ENCODE measurements at places on chromosomes 7 and 10.

DNA sequence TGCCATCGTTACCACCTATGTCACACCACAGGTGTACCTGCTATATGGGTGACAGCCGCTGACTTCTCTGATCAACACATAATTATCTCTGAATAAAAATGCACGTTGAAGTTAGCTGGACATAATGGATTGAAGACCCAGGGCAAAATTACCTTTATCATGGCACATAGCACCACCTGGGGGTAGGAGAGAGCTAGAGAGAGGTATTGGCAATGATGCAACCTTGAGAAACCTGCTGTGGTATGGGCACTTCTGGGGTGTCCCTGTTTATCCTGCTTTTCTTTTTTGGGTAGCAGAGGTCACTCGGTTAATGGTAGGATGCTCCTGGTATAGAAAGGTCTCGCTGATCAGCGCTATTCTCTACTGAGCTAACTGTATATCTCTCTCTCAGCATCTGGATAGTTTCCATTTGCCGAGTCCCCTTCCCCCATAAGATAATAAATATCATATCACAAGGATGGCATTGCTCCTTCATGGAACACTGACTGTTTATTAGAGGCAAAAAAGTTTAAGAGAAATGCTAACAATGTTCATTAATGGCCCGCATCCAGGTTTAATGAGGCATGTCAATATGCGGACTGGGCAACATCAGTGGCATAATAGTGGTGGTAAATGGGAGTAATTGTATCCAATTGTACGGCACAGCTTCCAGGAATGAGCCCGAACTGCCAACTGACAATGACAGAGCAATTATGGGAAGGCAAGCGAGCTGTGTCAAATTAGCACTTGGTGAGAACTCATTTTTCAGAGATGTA is 323.1 kb downstream of the TFEC start:
- DNase-seq, result peak; percentile 16

- DNase-seq, result peak; percentile 91
Observed at GRCh38 chr7:16841681-16842080, 36.9 kb upstream of the AGR2 start.

DNA sequence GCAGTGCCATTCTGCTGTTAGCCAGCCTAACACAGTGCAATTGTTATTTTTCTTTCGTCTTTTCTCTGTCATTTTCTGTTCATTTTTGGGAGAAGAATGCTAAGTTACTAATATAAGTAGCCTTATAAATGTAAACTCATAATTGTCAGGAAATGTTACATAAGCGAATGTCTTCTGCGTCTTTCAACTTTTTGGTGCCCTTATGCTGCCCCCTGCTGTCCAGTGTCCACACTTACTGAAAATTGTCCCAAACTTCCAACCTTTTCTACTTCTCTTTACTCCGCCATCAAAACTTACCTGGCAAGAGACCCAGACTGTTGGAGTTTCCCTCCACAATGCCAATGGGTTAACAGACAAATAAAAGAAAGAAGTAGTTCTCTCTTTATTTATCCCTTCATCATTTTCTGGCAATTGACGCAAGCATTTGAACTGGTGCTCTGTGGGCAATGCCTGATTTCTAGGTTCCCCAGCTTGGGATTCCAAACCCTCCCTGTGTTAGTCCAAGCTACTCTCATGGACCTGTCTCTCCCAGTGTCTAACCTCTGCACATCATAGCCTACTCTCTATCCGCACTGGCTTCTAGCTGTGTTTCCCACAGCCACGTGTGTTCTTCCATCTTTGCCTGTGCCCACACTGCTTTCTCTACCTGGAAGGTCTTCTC is 21.0 kb upstream of the EPC1 start:
- peak; percentile 63 for DNase-seq

DNA sequence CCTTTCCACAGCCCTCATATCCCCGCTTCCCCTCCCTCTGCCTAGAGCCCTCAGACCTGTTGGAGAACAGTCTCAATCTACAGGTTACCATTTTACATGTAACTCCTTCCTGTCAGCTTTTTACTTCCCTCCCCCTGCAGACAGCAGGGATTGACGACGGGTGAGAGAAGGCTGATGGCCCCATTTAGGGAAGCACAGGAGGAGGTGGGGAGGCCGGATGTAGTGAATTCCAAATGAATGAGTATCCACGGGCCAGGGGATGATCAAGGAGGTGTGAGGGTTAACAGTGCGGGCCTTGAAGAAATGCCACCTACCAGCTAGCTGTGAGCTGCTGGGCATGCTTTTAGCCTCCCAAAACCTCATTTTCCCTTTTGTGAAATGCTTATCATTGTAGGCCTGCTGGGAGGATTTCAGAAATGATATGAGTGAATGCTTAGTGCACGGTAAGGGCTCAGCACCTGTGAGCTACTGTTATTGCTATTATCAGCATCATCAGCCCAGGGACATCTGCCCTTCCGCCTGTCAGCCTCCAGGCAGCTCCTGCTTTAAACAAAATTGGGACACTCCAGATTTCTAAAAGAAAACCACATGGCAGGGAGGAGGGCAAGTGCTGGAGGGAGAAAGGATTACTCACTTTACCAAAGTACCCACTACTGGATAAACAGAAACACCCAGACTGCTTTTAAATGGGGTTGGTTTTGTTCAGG is 6.5 kb upstream of the NANOS1 start:
- peak; percentile 44 for DNase-seq

- no peak for DNase-seq
Observed at GRCh38 chr7:20795361-20795760, 8.7 kb upstream of the SP8 start.

Measured in amniotic epithelial cell (primary cell).